Endothelial cell of coronary artery (primary cell): ENCODE measurements at places on chromosomes 16 and 17. TPM values are rescaled to one million over a fixed set of nuclear protein-coding genes. Genes with fewer than 3 reads are reported as not detected.

Gene PSMD11
- total RNA-seq, result 115 and 136 TPM in 2 replicates

Gene MGAT5B
- 0.81 and 1.4 TPM in 2 replicates for total RNA-seq

Gene ENPP7
- not detected in 2 replicates for total RNA-seq

Gene SPNS3
- 0.09 TPM in 2 replicates for total RNA-seq

Gene ABCC3
- total RNA-seq, result 4.6 and 15.8 TPM in 2 replicates

Gene CD300LG
- 0.09 TPM in 2 replicates for total RNA-seq

Gene ITPRIPL2
- total RNA-seq, result 27.0 and 34.9 TPM in 2 replicates

Gene G6PC3
- 19.3 and 24.1 TPM in 2 replicates for total RNA-seq

Gene TP53TG3F
- not detected in 2 replicates for total RNA-seq

Gene RAB26
- 0.75 and 1.3 TPM in 2 replicates for total RNA-seq

Gene SULT1A3
- total RNA-seq, result 1.7 and 2.8 TPM in 2 replicates

Gene CDH3
- total RNA-seq, result under 0.01 TPM in 1 of 2 replicates, not detected in the other

Gene SHISA6
- not detected in 2 replicates for total RNA-seq

Gene ALDH3A2
- total RNA-seq, result 27.0 and 40.1 TPM in 2 replicates

Gene CLEC18B
- 0.18 and 0.28 TPM in 2 replicates for total RNA-seq

Gene CDRT15
- total RNA-seq, result not detected in 2 replicates

Gene HS3ST2
- total RNA-seq, result not detected in 2 replicates

Gene PIP4K2B
- 38.0 and 45.6 TPM in 2 replicates for total RNA-seq

Gene TVP23A
- not detected in 2 replicates for total RNA-seq

Gene CLEC10A
- total RNA-seq, result 0.19 and 0.54 TPM in 2 replicates

Gene HSPB9
- total RNA-seq, result not detected in 2 replicates

Gene LGALS9C
- not detected in 2 replicates for total RNA-seq

Gene FBXO39
- 0.56 and 1.3 TPM in 2 replicates for total RNA-seq

Gene ADAT1
- total RNA-seq, result 39.5 and 43.5 TPM in 2 replicates

Gene MIEF2
- total RNA-seq, result 9.6 and 13.5 TPM in 2 replicates

Gene CLEC3A
- total RNA-seq, result not detected in 2 replicates

Gene C17orf113
- total RNA-seq, result 0.09 and 0.28 TPM in 2 replicates

Gene ST3GAL2
- total RNA-seq, result 32.3 and 42.5 TPM in 2 replicates

Gene NXPH3
- total RNA-seq, result 0.63 and 1.4 TPM in 2 replicates

Gene PLA2G10
- not detected in 2 replicates for total RNA-seq
